ENCODE measurements at places on chromosomes 4 and X.

DNA sequence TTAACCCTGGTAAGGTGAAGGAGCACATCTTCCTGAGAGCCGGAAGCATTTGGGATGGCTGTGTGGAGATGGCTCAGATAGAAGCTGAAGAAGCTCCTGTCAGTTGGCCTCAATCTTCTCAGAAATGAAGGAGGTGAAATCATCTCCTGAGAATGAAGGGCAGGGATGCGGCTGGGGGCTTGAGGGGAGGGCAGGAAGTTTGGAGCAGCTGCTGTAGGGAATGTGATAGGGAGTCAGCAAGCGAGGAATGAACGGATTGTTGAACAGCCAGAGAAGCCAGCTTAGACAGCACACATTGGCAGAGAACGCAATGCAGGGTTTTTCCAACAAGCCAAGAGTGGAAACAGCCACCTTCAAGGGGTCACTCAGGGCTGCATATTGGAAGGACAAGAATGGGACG, 10.0 kb downstream of the KCNE5 start:
- DNase-seq = no peak

DNA sequence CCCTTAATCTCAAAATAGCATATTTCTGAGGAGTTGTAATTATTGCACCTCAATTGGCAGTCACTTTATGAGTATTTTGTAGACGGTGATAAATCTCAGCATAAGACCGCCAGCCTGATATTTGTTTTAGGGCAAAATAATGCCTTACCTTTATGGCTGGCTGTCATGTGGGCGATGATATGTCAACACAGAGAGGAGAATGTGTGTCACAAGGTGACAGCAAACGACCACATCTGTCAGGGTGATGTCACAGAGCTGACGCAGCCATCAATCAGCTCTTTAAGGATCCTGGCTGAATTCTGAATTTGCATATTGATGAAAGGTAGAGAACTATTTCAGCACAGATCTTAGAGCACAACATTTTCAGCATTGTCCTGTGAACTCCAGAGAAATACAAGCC, 209.7 kb downstream of the CEP135 start:
- no peak for DNase-seq

DNA sequence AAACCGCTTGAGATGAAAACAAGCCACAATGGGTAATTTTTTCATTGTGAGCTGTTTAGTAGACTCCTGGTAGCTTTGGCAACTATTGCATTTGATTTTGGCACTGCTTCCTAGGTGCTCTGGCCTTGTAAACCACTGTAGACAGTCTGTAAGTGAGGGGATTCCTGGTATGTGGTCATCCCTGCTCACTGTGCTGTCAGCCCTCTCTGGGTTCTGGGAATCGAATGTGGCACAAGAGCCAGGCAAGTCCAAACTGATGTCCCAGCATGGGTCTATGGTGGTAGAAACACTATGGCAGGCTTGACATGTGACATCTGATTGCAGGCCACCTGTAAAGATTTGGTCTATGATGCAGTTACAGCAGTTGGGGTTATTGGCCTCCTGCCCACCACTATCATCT, 2.5 kb downstream of the USP51 start:
- no peak for DNase-seq

DNA sequence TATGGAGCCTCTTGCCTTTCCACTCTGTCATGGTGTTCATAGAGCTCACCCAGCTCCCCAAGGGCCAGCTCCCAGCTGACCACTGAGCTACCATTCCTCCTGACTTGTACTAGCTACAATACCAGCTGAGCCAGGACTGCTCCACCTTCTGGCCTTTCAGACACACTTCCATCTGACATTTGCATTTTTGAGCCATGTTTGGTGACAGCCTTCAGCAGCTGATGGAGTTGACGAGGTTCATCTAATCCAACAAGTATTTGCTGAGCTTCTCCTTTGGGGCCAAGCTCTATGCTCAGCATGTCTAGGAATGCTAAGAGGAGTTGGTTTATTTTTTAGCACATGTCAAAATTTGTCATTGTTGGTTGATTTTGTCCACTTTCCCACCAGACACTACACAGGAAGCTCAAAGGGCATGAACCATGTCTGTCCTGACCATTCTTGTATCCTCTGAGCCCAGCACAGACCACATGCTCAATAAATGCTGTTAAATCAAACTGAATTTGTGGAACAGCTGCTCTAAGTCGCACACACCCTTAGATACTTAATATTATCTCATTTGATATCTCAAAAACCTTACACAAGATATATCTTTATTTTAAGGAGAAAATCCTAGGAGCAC, 142.6 kb upstream of the PPARGC1A start:
- DNase-seq = no peak
